NCI-H2029 treated with DMSO at 0.1 percent for 48 hours (cell line): ENCODE measurements at places on chromosomes 16 and 17.

DNA sequence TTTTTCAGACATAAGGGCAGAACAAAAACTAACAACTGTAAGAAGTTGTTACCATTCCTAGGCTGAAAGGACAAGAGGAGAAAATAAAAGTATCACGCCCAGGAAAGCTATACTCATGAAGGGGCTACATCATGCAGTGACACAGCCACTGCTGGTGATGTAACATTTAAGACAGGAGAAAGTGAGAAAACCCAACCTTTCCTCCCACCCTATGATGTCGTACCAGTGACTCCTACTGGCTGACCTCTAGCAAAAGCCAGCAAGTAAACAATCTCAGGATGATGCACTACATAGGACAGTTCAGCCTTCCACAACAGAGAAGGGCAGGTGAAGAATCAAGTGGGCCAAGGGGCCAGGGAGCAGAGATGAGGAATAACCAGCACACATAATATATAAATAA, 14.0 kb upstream of the OR1E2 start:
- DNase-seq, result no peak

DNA sequence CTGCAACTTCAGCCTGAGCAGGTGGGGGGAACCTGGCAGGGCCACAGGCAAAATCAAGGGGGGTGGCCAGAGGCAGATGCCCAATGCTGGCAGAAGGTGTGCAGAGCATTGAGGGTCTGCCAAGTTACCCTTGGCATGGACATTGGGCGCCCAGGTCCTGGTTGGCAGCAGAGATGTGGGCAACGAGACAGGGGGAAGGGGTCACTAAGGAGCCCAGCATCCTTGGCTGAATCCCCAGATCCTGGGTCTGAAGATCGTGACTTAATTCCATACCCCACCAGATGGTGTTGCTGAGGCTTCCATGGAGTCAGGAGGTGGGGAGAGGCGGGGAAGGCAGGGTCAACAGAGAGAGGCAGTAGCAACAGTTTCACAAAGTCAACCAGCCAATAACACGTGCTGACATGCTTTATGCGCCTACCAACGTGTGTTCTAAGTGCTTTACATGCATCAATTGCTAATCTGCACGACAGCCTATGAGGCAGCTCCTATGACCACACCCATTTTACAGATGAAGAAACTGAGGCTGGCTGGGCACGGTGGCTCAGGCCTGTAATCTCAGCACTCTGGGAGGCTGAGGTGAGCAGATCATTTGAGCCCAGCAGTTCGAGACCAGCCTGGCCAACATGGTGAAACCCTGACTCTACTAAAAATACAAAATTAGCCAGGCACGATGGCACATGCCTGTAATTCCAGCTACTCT, 83.3 kb downstream of the GSG1L start:
- no peak for DNase-seq

DNA sequence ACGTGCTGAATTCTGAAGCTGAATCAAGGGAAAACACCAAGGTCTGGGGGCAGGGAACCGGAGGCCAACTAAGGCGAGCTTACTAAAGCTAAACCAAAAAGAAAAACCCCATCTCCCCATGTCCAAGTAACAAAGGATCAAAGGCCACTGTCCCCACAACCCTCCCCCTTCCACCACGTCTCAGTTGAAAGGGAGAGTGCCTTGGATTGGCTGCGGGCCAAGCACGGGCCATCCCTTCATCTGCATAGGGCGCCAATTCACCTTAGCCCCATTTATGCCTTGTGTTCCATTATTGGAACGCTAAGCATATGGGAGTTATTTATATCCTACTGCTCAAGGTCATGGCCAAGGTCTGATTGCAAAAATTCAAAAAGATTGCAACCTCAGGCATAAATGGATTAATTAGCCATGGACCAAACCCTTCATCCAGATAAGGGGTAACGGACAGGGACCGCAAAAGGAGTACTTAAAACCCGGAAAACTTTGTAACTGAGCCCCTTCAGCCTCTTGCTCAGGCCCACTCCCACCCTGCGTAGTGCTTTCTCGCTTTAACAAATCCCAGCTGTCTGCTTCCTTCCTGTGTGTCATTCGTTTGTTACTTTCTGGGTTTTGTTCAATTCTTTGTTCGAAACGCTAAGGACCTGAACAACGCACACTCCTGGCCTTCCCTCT, 740 bp upstream of the ATP6V0D1 start:
- DNase-seq, result no peak

GRCh38 chr17:76714822-76715495, 4.2 kb upstream of the MXRA7 start:
- no peak for DNase-seq

- no peak for DNase-seq
These were observed 41.3 kb downstream of the GRIN2C start for GRCh38 chr17:74818291-74818938.

DNA sequence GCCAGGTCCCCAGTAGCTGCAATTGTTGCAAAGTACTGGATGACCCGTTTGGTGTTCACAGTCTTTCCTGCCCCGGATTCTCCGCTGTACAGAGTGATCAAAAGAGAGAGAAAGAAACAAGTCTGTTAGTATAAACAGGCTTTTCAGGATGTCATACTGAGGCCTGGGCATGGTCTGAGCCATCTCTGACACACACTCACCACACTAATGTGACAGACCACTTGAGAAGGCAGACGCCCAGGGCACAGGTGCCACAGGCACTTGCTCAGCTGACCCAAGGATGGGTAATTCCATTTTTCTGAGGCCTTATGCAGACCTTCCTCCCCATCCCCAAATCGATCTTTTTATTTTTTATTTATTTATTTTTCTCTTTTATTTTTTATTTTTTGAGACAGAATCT, 7.5 kb downstream of the MYH3 start:
- DNase-seq, result no peak

DNA sequence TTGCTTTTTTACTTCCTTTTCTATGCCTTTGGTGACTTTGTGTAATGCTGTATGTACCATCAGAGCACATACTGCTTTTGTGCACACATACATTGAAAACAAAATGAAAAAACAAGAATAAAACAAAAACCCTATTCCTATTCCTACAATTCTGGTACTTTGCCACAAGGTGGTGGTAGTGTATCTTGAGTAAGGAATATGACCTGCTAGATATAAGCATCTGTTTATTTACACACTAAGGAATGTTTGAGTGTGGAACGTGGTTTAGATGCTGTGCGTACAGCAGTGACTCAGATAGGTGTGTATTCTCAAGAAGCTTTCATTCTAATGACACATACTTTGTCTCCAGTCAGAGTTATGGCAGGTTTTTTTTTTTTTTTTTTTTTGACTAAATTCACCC, 606.2 kb downstream of the WWOX start:
- DNase-seq, result no peak
